ENCODE measurements at places on chromosomes 7 and 10.

- no peak for DNase-seq
Observed at GRCh38 chr7:129494041-129494440, 8.3 kb upstream of the SMKR1 start.

GRCh38 chr10:11403116-11403515 lies 208.3 kb downstream of the USP6NL start:
- peak; percentile 44 for DNase-seq

DNA sequence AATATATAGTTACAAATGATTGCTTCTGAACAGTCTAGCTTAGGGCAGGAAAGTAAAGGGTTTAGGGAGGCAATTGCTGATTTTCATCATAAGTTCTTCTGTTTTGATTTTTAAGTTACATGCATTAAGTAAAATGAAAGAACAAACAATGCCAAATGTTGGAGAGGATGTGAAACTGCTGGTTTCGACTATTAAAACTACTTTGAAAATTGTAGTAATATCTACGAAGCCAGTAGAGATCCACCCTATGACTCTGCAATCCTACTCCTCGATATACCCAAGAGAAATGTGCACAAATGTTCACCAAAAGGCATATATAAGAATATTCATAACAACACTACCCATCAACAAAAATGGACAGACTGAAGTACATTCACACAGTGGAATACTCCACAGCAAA lies 24.3 kb downstream of the PDZD8 start:
- no peak for DNase-seq

- no peak for DNase-seq
Observed at GRCh38 chr7:108911016-108911415, 341.3 kb downstream of the DNAJB9 start.

- DNase-seq: peak; percentile 49
Observed at GRCh38 chr10:90857635-90858460, at the start of gene HTR7. Gene HTR7 (minus strand): TSS chr10:90858039. CDS start chr10:90857671, 368 bp downstream.
